ENCODE measurements at places on chromosomes 7 and 10.

DNA sequence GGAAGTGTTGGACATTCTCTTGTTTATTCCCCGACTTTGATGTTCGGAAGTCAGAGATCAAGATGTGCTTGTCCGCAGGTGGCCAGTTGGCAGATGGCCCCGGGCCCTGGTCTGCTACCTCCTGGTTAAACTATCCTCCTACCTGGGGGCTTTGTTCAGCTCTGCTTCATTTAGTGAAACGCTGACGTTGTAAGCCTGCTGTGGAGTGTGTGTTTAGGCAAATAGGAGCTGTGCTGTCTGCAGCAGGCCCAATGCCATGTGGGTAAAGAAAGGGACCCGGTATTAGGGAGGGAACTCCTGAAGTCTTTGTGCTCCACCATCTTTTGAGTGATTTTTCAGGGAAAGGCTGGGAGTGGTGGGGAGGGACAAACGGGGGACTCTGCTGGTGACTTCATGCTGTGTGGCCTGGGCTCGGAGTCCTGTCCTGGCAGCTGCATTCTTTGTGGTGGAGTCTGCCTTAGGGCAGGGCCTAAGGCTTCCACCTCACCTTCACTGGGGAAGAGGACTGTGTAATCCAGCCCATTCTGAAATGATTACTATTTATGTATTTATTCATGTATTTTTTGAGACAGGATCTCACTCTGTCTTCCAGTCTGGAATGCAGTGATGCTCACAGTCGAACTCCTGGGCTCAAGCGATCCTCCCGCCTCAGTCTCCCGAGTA, 171.1 kb upstream of the KLF6 start:
- no peak for DNase-seq

DNA sequence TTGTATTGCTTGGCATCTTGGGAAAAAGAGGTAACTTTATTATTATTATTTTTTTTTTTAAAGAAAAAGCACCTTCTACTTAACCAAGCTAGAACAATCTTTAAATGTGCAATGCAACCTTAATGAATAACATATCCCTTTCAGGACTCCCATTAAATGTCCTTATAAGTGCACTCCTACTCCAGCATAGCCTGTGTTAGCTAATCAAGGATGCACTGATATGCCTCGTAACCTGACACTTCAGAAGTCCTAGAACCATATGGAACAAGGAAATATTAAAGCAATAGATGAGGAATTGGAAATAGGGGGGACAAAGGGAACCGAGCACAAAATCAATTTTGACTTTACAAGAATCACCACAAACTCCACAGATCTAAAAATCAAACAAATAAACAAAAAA, 522.4 kb downstream of the PARD3 start:
- DNase-seq = no peak

GRCh38 chr10:81108516-81109199, 571.0 kb downstream of the SH2D4B start:
- no peak for DNase-seq

DNA sequence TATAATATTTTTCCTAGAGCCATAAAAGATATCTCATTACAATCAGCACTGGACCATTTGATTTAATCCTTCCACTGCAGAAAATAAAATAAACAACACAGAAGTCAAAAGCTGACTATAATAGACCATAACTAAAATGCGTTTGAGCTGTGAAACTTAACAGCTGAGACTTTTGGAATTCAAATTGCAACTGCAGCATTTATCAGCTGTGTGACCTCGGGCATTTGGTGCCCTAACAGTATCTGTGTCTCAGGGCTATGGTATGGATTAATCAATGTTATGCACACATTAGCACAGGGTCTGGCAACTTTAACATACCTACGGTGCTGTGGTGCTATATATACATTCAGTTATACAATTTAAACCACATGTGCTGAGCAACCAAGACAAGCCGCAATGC, 160.1 kb downstream of the COL28A1 start:
- no peak for DNase-seq

GRCh38 chr10:36771725-36772124, 353.7 kb upstream of the ANKRD30A start:
- no peak for DNase-seq

- DNase-seq = no peak
Measured at GRCh38 chr7:147984265-147984664, 606.3 kb upstream of the C7orf33 start.

- DNase-seq = no peak
Measured at GRCh38 chr7:6658618-6659345, 21.7 kb downstream of the ZNF316 start.

DNA sequence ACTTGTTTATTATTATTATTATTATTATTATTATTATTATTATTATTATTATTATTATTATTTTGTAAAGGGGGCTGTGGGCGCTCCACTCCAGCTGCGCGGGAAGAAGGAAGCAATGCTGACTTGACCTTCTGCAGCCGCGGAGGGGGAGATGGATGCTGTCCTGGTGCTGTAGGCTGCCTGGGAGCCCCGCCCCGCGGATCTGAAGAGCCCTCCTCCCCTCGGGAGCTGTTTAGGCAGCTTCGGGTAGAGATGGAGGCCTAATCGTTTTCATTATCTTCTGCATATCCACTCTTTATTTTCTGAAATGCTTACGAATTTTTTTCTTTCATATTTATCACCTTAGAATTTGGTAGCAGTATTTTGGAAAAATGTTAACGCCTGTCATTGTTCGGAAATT, 101.2 kb upstream of the KLF6 start:
- no peak for DNase-seq

- DNase-seq = peak; percentile 28
Measured at GRCh38 chr7:68511281-68511680, 1087.0 kb upstream of the AUTS2 start.

DNA sequence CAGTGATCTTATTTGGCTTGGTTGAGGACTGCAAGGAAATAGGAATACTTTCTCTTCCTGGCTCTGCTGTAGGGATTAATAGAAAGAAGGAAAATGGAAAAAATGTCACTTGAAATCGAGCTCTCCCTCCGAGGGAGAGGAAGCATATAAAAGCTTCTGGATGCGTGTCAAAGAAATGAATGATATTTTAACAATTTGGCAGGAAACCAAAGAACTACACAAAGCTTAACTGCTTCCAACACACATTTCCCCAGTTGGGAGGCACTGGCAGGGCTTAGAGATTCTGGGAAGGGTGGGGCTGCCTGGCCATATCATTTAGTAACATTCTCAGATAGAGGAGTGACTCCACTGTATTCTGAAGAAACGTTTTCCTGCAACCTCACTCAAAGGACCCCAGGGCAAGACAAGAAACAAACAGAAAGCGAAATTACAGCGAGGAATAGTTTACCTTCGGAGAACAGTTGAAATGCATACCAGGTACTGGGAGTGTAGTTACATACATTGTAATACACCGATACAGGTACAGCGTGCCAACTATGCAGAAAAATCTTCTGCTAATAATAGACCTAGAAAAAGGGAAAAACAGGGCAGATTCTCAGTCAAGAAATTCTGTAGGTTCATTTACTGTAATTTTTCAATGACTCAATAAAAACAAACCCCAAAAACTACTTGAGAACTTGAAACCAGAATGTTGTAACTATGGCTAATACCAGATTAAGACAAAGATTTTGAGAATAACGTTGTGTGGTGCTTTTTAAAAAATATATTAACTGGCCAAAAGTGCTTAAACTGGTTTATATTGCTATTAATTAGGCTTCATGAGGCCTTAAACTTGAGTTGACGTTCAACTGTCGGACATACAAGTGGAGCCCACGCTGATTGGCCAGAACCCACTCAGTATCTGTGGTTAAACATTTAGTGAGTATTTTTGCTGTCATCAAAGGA, 75.7 kb upstream of the ASAH2 start:
- DNase-seq = no peak

DNA sequence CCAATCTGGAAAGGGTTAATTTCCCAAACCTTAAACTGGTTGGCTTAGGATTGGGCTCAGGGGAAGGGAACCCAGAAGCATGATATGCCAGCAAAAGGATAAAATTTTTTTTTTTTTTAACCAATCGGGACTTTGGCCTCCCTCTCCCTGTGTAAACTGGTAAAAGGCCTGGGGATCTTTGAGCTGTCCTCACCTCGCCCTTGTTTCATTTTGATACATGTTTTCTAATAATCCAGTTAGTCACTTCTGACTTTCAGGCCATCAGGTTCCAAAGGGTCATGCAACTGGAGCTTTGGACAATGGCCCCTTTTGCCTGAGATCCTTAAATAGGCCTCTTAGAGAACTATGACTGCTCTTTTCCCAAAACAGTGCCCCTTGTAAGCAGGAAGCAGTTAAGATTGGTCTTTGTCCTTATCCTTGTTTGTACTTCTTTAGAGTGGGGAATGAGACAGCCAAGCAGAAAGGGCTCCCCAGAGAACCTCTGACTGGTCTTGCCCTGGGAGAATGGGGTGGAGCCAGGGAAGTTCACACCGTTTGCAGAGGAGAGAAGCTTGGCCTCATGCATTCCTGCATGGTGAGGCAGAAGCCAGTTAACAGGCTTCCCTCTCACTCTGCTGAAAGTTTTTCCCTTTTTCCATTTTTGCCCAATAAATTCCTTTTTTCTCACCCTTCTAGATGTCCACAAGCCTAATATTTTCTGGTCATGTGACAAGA, 424.2 kb upstream of the CNTNAP2 start:
- no peak for DNase-seq

DNA sequence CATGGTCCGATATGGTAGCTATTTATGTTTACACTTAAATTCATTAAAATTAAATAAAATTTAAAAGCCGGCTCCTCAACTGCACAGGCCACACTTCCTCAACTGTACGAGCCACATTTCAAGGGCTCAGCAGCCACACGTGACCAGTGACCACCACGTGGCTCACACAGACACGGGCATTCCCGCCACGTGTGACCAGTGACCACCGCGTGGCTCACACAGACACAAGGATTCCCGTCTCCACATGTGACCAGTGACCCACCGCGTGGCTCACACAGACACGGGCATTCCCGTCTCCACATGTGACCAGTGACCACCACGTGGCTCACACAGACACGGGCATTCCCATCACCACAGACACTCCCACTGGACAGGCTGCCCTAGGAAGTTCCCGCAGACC, 91.3 kb downstream of the PDGFA start:
- no peak for DNase-seq

- DNase-seq = no peak
Measured at GRCh38 chr7:139898483-139898882, 69.4 kb downstream of the TBXAS1 start.

- DNase-seq = no peak
Measured at GRCh38 chr7:129702316-129702715, 90.8 kb downstream of the NRF1 start.

DNA sequence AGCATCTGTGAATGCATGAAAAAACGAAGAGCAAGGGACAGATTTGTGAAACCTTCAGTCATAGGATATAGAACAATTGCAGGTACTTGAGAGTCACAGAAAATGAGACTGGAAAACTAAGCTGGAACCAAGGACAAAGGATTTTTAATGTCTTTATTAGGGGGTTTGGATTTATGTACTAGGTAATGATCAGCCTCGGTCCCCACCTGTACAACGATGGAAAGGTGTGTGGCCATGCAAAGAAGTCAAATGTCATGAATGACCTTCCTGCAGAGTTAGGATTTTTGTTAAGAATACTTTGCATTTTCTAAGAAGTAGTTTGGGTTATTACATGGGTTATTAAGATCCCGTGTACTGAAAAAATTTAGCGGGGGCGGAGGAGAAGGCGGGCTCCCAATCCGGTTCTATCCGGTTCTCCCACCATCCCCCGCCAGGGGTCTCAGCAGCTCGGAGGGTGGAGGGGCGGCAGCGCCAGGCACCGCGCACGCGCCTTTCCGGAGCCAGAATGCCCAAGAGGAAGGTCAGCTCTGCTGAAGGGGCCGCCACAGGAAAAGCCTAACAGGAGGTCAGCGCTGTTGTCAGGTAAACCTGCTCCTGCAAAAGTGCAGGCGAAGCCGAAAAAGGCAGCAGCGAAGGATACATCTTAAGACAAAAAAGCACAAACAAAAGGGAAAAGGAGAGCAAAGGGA, 327.5 kb upstream of the PLXDC2 start:
- DNase-seq = no peak

DNA sequence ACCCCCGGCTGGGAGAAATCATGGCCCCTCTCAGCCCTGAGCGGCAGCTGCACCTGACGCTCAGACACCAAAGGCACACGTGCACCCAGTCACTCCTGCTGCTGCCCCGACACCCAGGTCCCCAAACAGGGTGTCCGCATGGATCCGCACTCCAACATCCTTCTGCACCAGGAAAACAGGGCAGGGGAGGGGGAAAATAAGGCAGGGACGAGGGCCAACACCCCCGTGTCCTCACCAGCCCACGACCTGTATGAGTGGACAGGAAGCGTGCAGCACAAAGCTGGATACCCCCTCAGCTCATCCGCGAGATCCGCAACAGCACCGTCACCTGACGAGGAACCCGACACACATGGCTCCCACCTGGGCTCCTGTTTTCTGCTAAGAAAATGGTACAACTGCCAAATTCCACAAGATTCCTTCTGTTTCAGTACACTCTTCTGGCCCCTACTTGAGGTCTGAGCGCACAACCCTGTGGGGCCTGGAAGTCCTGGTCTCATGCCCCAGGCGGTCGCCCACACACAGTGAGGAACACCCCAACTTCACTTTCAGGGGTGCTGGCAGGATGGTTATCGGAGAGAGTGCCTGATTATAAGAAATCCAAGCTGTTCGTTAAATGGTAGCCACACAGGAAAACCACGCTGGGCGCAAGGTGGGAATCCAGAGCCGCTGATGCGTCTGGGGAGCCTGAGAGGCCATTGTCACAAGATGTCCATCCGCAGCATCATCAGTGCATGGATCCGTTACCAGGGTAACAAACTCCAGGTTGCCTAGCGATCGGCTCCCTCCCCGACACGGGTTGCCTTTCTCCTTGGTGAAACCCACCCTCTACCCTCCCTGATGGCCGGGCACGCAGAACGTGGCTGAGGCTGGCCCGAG, 63.6 kb downstream of the ZRANB1 start:
- DNase-seq = no peak

DNA sequence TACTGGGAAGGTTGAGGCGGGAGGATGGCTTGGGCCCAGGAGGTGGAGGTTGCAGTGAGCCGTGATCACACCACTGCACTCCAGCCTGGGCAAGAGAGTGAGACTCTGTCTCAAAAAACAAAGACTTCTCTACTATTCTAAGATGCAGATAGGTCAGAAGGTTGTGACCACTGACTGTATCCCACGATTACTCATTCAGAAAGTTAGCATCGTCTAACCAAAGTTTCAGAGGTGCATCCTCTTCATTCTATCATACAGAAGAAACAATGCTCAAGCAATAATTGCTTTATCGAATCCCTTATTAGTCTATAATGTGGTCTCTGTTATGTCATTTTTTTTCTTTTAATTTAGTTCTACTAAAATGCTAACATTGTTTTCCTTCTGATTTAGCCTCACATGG, 348.7 kb upstream of the LRGUK start:
- no peak for DNase-seq
